ENCODE measurements at places on chromosomes 5 and 9. TPM values are rescaled to one million over a fixed set of nuclear protein-coding genes. Genes with fewer than 3 reads are reported as not detected.

Gene SPATA31D3
- total RNA-seq, result not detected

GRCh38 chr9:97774673-97775072, 77.5 kb upstream of the XPA start:
- H3K4me3 ChIP-seq, result no peak overlapping the region
- no peaks in the 10 kb centered on the region for H3K4me1 ChIP-seq
- H3K27me3 ChIP-seq, result peaks cover 29% of the 10 kb centered on the region
- no peak for DNase-seq
- peaks cover 2% of the 10 kb centered on the region for H3K36me3 ChIP-seq
- H3K27ac ChIP-seq, result no peak overlapping the region

Gene PRRX2
- total RNA-seq, result not detected

Gene OLFM1
- 0.30 TPM for total RNA-seq

DNA sequence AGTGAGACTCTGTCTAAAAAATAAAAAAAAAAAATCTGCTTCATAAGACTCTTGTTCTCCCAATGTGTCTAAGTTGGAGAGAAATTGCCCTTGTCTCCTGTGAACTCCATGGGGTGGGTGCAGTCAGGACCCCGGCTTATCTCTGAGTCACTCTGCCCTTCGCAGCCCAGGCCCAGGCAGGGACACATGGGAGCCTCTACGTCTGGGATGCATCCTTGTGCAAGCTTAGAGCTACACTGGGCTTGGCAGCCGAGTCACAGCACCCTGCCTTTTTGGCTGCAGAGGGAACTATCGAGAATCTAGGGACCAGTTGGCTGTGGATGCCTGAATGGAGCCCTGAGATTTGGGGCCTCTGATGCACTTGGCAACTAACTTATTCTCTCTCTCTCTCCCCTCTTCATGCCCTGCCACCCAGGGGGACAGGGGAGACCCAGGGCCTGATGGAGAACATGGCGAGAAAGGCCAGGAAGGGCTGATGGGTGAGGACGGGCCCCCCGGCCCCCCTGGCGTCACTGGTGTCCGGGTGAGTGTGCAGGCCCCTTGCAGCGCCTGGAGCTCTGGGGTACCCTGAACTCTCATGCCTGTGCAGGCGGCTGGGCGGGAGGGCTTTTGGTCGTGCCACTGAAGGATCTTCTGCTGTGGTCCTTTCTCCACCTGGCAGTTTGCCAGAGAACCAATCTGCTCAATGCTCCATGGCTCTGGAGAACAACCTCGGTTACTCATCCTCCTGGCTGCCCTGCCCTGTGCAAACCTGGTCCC, 47.5 kb upstream of the ORM1 start:
- peaks cover 3% of the 10 kb centered on the region for H3K27me3 ChIP-seq
- no peak overlapping the region for H3K27ac ChIP-seq
- DNase-seq, result no peak
- no peaks in the 10 kb centered on the region for H3K4me1 ChIP-seq
